NCI-H1694 treated with DMSO at 0.1 percent for 48 hours (cell line): ENCODE measurements at places on chromosomes 5 and 9.

DNA sequence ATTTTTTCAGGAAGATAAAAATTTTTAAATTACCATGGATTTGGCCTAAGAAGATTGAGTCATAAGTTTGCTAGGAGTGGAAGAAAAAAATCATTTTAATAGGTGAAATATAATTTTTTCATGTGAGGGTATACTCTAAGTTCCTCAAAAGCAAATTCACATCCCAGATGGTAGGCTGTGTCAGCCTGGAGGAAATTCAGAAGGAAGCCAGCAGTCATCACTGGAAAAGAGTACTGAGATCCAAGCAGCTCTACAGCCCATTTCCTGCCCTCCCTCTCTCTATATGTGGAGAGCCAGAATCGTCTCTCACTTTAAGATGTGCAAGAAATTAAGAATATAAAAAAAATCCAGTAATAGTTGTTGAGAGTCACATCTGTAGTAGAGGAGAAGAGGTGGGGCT lies 126.5 kb upstream of the CDH18 start:
- DNase-seq = no peak

DNA sequence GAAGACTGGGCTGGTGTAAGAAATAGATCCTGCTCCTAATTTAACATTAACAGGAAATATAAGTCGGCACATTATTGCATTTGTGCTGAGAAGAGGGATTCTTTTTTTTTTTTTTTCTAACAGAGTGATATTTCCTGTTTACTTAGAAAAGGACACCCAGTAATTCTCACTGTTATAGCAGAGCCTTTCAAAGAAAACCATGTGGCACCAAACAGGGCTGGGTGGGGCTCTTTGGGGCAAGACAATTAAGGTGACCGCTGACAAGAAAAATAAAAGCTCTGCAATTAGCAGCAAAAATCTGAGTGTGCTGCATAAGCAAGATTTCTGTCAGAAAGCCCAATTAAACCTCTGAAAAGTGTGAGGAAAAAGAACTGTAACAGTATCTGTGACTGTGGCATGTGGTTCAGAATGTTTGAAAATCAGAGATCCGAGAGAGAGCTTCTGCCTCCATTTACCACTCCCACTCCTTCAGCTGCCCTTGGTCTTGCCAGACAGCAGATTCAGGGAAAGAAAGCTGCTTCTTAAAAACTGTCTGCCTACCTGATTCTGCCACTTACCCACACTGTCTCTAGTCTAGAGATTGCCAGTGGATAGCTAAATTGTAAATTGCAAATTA lies 77.1 kb upstream of the IQGAP2 start:
- DNase-seq = no peak

DNA sequence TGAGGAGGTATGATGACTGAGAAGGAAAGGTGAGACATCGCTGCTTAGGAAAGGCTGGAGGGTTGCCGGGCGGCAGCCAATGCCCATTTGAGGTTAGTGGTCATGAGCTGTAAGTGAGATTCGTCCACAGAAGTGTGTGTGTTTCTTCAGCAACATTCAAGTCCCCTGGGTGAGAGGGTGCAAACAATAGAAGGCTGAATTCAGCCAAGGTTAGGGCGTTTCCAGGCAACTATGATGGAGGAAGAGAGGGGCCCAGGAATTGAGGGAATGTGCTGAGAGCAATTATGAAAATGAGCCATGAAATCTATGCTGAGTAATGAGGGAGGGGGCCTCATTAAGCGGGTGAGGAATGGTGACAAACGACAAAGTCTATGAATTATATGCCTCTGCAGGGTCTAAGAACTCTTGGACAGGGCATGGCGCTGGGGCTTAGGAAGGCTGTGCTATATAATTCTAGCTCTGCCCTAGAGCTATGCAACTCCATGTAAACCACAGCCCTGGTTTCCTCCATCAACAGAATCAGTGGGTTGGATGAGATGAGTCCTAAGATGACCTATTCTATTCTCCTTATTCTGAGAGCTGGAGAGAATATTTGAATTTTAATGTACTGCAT lies 96.0 kb downstream of the SLIT3 start:
- no peak for DNase-seq

GRCh38 chr5:151900891-151901290 lies 23.8 kb downstream of the GLRA1 start:
- no peak for DNase-seq

- DNase-seq = no peak
Observed at GRCh38 chr5:89003563-89004036, 120.6 kb upstream of the MEF2C start.

GRCh38 chr5:89668821-89669220 lies 740.7 kb downstream of the CETN3 start:
- DNase-seq = no peak
